ENCODE measurements at places on chromosomes 6 and 20.

DNA sequence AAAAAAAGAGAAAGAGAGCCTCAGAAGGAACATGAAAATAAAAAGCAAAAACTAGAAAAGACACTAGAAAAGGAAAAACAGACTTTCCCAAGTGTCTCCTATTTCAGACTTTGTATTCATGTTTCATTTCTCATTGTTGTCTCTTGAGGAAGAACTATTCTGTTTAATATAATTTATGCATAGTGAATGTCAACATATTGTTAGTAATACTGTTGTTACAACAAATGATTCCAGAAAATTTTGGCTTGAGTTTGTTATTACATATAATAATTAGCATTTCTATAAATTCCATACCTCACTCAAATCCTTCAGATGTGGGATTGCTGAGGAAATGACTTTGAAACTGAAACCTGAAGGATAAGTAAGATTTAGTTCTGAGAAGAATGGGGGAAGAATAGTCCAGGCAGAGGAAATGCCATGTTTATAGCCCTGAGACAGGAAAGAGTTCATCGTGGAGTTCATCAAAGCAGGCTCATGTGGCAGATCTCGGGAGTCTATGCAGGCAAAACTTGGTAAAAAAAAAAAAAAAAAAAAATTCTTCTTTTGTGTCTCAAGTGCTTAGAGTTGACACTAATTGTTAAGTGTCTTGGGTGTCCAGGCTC is 53.1 kb upstream of the EIF2S2 start:
- no peak for DNase-seq

- no peak for DNase-seq
Observed at GRCh38 chr6:25415274-25415673, 136.1 kb downstream of the CARMIL1 start.

GRCh38 chr20:24682496-24682985 is 213.1 kb downstream of the SYNDIG1 start:
- no peak for DNase-seq

- DNase-seq = no peak
Observed at GRCh38 chr6:157226026-157226625, 97.2 kb downstream of the TMEM242 start.

DNA sequence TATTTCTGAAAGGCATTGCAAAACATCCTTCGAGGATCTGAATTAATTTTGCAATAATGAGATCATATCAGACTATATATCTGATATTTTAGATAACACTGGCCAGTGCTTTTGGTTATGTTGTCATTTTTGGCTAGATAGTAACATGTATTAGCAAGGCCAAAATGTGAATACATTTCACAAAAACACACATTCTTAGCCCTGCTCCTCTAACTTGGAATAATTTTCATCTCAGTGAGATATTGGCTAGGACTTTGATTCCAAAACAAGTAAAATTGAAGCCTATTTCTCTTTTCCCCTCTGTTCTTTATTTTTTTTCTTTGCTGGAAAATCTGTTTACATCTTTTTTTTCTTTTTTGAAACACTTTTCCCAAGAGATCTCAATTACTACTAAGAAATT is 466.8 kb upstream of the CDH4 start:
- DNase-seq = no peak

- DNase-seq = no peak
Observed at GRCh38 chr20:40322941-40323340, 366.1 kb downstream of the MAFB start.

- no peak for DNase-seq
Observed at GRCh38 chr20:17825960-17826843, 126.4 kb downstream of the BANF2 start.

DNA sequence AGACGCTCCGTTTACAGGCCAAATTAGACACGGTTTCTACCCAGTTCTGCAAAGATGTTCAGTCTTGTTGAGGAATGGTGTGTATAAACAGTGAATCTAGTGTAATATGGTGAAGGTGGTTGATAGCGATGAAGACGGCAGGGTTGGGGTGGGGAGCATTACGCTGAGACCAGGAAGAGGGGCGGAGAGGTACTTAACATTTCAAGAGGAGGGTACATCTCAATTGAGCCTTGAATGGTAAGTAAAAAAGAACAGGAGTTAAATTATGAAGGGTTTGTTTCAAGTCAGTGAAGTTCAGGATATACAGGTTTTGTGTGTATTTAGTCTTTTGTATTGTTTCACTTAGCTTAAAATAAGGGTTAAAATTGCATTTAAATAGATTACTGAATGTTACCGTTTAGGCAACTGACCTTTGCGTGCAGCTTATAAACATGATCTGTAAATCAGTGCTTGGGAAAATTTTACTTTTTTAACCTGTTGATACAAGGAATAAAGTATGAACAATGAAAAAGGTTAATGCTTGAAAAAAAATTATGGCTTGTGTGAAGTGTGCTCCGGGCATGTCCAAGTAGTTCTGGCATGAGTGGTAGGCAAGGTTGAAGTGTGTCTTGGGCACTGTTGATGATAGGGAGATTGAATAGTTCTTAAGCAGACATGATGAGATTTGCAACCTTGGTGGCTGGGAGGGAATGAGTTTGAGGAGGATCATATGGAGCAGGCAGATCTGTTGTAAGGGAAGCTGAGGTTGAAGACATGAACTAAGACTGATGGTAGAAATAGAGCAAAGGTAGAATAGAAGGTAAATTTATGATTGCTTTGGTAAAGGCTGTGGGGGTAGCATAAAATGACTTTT is 842 bp downstream of the POLR1C start:
- no peak for DNase-seq

- no peak for DNase-seq
Observed at GRCh38 chr20:18058661-18059467, 1.1 kb upstream of the OVOL2 start.

GRCh38 chr6:1267057-1267732 is 44.7 kb upstream of the FOXQ1 start:
- no peak for DNase-seq
